ENCODE measurements at places on chromosomes 4 and X. TPM values are rescaled to one million over a fixed set of nuclear protein-coding genes. Genes with fewer than 3 reads are reported as not detected.

The FGFBP2 gene
- not detected for total RNA-seq

The TGIF2LX gene
- total RNA-seq: not detected

DNA sequence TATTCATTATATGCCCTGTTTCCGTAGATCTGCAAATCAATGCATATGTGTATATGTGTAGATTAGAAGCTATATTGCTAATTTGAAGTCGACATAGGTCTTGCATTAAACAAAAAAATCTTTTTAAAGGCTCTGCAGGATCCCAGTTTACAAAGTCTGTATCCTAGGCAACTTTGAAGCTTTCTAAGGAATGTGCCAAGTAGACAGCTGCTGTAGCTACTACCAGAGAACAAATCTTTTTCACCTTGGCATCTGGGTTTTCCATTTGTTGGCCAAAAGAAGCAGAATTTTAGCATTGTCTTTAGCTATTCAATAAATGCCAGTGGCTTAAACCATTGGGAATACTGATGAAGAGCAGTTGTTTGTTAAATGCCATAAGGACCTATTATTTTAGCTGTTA is 88.0 kb downstream of the NAA11 start:
- no peak for DNase-seq

The PF4V1 gene
- not detected for total RNA-seq

DNA sequence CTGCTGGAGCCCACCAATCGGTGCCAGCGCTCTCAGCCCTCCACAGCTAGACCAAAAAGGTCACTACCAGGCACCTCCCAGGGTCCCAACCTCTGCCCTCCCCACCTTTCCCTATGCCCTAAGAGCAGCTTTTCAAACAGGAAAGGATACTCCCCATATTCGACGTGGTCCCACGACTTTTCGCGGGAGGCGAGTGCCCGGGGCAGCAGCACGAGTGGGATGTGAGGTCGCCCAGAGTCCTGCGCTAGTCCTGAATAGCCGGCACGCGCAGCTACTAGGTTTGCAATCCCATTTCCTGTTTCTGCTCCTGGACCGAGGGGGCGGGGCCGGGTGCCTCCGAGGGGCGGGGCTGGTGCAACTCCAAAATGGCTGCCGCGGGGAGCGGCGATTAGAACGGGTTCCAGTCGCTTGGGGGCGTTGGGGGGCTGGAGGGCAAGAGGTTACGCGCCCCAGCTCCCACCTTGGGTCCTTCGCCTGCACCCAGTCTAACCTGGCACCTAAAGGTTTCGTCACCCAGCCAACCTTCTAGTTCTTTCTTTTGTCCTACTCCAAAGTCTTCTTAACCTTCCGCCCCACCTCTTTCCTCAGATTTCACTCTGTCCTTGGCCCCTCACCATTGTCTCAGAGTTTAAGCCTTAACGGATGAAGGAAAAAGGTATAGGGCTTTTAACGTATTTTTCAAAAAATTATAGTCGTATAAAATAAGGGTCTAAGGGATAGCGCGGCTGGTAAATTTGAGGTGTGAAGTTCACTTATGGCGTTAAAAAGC is 85.0 kb upstream of the TENT5D start:
- DNase-seq: no peak

- no peak for DNase-seq
Measured at GRCh38 chr4:94508806-94509205, 57.1 kb downstream of the PDLIM5 start.

DNA sequence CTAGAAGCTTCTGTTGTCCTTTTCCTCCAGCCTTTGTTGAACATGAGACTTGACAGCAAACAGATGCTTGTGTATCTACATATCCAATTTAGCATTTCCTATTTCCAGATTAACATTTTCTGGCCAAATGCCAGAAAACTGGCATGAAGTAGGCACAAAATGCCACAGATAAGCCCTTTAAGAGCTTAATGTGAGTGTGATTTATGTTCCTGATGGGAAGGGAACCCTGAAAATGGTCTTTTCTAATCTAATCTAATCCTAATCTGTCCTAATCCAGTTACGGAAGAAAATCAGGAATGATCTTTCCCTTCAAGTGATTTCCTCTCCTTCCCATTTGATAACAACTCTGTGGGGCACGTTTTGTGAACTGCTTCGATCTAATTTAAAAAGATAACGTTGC is 133.0 kb upstream of the C1QTNF7 start:
- no peak for DNase-seq

DNA sequence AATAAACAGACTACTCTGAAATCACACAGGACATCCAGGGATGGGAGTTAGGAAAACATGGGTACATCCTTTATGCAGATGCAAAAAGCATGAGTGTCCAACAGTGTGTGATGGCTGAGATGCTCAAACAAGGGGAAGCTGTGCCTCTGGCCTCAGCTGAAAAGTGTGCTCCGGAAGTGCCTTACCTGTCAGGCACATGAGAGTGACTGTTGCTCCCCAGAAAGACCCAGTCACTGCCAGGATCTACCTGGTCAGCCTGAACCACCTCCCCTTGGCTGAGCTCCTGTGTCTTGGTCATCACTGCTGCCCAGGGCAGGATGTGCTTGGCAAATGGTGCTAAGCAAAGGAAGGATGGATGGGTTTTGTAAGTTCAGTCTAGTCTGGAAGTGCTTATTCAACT is 4.0 kb downstream of the PPP2R2C start:
- DNase-seq: no peak

The ADH1A gene
- total RNA-seq: not detected

The EDA2R gene
- 25.3 TPM for total RNA-seq

GRCh38 chr4:153661908-153662307 is 22.2 kb upstream of the TLR2 start:
- DNase-seq: no peak

The SMAD1 gene
- 29.6 TPM for total RNA-seq

DNA sequence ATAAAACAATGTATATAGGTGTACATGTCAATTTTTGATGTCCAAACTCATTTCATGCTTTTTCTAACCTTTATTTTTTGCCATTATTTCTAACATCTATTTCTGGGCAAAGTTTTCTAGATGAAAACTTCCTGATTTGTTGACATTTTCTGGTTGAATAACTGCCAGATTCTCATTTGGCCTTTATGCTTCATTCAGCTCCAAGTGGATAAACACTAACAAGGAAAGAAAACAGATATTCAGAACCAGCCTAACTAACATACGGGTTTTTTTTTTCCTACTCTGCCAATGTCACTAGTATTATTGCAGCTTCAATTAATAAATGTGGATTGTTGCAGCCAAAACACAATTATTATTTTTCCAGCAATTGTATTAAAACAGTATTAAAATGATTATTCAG is 50.9 kb upstream of the RAP1GDS1 start:
- DNase-seq: no peak

GRCh38 chr4:40059362-40059761 is 2.7 kb downstream of the N4BP2 start:
- no peak for DNase-seq

DNA sequence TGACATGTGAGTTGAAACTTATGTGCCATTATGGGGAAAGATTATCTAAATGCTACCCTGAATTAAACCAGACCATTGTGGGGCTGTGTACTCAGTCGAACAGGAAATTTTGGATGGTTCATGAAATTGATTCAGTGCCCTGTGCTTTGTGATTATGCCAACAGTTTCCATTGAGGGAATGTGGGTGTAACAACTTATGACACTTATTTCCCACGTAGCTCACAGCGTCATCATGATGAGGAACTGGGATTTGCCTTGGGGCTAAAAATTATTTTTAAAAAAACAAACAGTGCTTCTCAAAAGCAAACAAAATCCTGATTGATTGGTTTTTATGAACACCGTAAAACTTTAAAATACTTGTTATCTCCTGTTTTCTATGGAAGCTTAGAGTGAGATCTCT is 8.3 kb upstream of the CLTRN start:
- DNase-seq: no peak

Measured in astrocyte (in vitro differentiated cells and primary cell).